A673 (cell line): ENCODE measurements at places on chromosomes 13 and 19. TPM values are rescaled to one million over a fixed set of nuclear protein-coding genes. Genes with fewer than 3 reads are reported as not detected.

- H3K27ac ChIP-seq: no peak overlapping the region
- no peak overlapping the region for H3K4me3 ChIP-seq
- no peaks in the 10 kb centered on the region for H3K4me1 ChIP-seq
- DNase-seq: no peak
Observed at GRCh38 chr13:20217168-20217567, 15.0 kb downstream of the GJB6 start.

- no peak for DNase-seq
- no peak overlapping the region for H3K27ac ChIP-seq
- no peaks in the 10 kb centered on the region for H3K4me1 ChIP-seq
- H3K27me3 ChIP-seq: no peaks in the 10 kb centered on the region
- no peak overlapping the region for H3K4me3 ChIP-seq
- no peaks in the 10 kb centered on the region for H3K36me3 ChIP-seq
Observed at GRCh38 chr13:48641404-48641803, 12.3 kb upstream of the CYSLTR2 start.

- no peaks in the 10 kb centered on the region for H3K36me3 ChIP-seq
- H3K27me3 ChIP-seq: no peaks in the 10 kb centered on the region
- H3K4me3 ChIP-seq: peak overlapping the region; percentile 65
- H3K27ac ChIP-seq: peak overlapping the region; percentile 47
- H3K4me1 ChIP-seq: peaks cover 11% of the 10 kb centered on the region
- no peak for DNase-seq
Observed at GRCh38 chr19:16897856-16898161, 9.0 kb downstream of the F2RL3 start.

- H3K36me3 ChIP-seq: peaks cover 2% of the 10 kb centered on the region
- no peaks in the 10 kb centered on the region for H3K27me3 ChIP-seq
- H3K4me3 ChIP-seq: no peak overlapping the region
- H3K4me1 ChIP-seq: no peaks in the 10 kb centered on the region
- no peak for DNase-seq
- H3K27ac ChIP-seq: no peak overlapping the region
Observed at GRCh38 chr13:99351772-99352171, 44.6 kb upstream of the GPR183 start.

- H3K27ac ChIP-seq: peak overlapping the region; percentile 57
- no peaks in the 10 kb centered on the region for H3K27me3 ChIP-seq
- peaks cover 61% of the 10 kb centered on the region for H3K4me1 ChIP-seq
- H3K36me3 ChIP-seq: no peaks in the 10 kb centered on the region
Observed at GRCh38 chr19:13035820-13036365, 40.6 kb downstream of the NFIX start.

GRCh38 chr13:110666255-110666533 is 39.7 kb downstream of the CARS2 start:
- no peak overlapping the region for H3K4me3 ChIP-seq
- no peak for DNase-seq
- H3K4me1 ChIP-seq: no peaks in the 10 kb centered on the region
- no peak overlapping the region for H3K27ac ChIP-seq
- peaks cover 70% of the 10 kb centered on the region for H3K36me3 ChIP-seq

DNA sequence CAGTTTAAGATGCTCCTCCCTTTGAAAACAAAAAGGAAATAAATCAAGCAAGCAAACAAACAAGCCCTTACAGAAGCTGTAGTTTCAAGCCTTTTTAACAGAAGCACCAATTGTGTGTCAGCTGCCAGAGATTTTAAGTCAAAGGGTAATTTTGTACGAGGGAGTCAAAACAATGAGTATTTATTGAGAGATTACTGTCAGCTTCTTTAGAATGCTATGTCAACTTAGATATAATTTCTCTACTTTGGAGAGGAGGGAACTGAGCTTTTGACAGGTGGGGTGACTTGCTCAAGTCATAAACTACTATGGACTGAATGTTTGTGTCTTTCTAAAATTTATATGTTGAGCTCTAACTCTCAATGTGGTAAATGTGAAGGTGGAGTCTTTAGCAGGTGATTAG is 10.5 kb upstream of the CBY2 start:
- no peak for DNase-seq
- H3K4me3 ChIP-seq: no peak overlapping the region
- H3K27ac ChIP-seq: no peak overlapping the region
- H3K4me1 ChIP-seq: no peaks in the 10 kb centered on the region

DNA sequence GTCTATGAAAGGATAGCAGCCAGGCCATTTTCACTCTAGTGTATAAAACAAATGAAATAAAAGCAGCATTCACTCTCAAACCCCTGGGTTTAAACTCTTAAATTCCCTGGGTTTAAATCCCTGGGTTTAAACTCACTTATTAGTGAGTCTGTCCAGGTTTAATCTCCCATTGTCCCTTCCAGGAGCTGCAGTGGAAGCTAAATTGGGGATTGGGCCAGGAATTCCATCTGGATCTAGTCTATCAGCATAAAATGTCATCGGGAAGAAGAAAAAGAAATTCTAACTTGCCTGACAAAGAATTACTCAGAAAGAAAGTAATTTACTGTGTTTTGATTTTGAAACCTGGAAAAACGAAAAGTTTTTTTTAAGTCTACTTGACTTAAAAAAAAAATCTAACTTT is 54.8 kb downstream of the FRY start:
- no peaks in the 10 kb centered on the region for H3K27me3 ChIP-seq
- H3K4me1 ChIP-seq: no peaks in the 10 kb centered on the region

DNA sequence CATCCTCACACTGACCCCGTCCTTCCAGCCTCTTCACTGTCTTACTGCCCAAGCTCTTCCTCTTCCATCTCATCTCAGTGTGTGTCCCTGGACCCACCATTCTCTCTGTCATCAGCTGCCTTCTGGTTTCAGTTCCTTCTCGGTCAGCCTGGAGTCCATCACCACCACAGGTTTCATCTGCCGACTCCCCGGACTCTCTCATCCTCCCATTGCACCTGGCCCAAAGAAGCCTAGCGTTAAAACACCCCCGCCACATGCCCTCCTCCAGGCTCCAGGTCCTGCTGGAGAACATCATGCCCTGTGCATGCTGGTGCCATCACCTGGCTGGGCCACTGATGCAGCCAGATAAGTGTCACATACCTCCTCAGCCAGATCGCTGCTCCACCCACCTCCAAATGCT is 122.1 kb upstream of the GPR12 start:
- peaks cover 27% of the 10 kb centered on the region for H3K27me3 ChIP-seq
- H3K4me3 ChIP-seq: no peak overlapping the region
- H3K27ac ChIP-seq: no peak overlapping the region
- no peak for DNase-seq

Gene DAND5
- 0.17 TPM in 2 replicates for total RNA-seq

Gene SIX5
- 23.6 and 26.7 TPM in 2 replicates for total RNA-seq
